ENCODE measurements at places on chromosomes 5 and 9. TPM values are rescaled to one million over a fixed set of nuclear protein-coding genes. Genes with fewer than 3 reads are reported as not detected.

DNA sequence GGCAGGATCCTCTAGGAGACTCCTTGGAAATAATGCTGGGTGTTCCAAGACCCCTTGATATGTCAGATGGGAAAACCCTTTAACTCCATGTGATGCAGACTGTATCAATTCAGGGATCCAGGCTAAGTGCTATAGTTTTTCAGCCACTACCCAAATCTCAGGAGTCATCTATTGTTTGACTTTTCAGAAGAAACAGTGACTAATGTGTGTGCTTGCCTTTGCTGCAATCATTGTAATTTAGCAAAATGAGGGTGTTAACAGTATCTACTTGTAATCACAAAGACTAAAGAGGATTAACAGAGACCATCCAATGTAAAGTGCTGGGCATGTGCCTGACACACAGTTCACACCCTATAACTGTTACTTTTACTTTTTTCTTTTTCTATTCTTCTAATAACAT is 309.6 kb upstream of the RFX3 start:
- no peak for DNase-seq

The NKD2 gene
- 1.7 TPM for total RNA-seq

DNA sequence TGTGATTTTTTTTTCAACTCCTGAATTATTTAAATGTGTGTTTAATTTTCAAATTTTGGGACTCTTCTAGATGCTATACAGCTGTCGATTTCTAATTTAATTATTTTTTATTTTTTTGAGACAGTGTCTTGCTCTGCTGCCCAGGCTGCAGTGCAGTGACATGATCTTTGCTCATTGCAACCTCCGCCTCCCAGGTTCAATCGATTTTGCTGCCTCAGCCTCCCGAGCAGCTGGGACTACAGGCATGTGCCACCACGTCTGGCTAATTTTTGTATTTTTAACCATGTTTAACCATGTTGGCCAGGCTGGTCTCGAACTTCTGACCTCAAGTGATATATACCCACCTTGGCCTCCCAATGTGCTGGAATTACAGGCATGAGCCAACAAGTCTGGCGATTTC is 28.6 kb downstream of the CSNK1G3 start:
- DNase-seq = no peak

DNA sequence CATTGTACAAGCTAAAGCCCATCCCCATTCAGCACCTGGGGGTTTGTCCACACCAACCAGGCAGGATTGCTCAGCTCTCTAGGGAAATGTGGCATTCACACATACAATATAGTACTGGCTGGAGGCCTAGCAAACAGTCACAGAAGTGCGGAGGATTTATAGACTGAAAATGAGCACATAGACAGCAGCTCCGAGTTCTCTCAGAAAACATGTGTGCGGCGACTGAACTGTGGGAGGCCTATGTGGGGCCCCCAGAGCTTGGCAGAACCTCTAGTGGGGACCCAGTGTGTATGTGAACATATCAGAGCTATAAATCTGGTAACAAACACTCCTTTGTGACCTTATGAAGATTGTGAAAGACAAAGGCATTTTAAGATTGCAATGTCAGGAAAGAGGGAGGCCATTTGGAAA is 431.1 kb downstream of the DTWD2 start:
- no peak for DNase-seq

- no peak for DNase-seq
Observed at GRCh38 chr5:146797658-146798057, 80.9 kb downstream of the PPP2R2B start.

GRCh38 chr5:160375166-160375565 is 4.7 kb upstream of the C1QTNF2 start:
- no peak for DNase-seq

DNA sequence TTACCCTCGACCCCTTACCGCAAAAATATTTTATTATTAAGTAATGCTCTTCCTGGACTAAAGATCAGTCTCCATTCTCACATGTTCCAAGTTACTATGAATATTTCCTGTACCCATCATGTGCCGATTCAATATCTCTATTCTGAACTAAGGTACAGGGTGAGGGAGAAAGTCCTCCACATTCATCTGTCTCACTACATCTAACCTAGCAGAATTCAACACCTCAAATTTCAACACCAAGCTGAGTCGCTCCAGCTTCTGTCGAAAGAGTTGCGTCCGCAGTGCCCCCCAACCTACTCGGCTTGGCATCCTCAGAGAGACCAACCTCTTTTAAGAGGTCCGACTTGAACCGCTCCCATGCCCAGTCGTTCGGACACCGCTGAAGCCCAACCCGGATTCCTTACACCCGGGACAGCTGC is 1.0 kb downstream of the CERT1 start:
- DNase-seq = no peak

All from kidney epithelial cell (primary cell).